Spleen (tissue), 13 donors: ENCODE measurements at places on chromosomes 2 and 18.

DNA sequence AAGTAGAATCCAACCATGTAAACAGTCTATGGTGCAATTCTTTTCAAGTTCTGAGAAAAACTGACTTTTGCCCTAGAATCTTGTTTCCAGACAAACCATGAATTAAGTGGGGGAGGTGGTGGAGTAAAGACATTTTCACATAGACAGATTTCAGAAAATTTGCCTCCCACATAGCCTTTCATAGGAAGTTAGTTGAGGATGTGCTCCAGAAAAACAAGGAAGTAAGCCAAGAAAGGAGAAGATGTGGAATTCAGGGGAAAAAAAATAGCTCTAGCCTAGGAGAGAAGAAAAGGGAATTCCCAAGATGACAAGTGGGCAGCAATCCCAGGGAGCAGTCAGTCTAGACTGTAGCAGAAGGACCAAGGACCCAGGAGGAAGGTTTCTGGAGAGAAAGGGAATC is 17.4 kb downstream of the RUFY4 start:
- no peak for DNase-seq

- no peak for DNase-seq
Measured at GRCh38 chr2:86476918-86477317, 35.7 kb downstream of the KDM3A start.

GRCh38 chr2:29777161-29777560 is 144.2 kb downstream of the ALK start:
- DNase-seq = no peak

GRCh38 chr2:145807968-145808367 is 1288.0 kb upstream of the ZEB2 start:
- DNase-seq = no peak

DNA sequence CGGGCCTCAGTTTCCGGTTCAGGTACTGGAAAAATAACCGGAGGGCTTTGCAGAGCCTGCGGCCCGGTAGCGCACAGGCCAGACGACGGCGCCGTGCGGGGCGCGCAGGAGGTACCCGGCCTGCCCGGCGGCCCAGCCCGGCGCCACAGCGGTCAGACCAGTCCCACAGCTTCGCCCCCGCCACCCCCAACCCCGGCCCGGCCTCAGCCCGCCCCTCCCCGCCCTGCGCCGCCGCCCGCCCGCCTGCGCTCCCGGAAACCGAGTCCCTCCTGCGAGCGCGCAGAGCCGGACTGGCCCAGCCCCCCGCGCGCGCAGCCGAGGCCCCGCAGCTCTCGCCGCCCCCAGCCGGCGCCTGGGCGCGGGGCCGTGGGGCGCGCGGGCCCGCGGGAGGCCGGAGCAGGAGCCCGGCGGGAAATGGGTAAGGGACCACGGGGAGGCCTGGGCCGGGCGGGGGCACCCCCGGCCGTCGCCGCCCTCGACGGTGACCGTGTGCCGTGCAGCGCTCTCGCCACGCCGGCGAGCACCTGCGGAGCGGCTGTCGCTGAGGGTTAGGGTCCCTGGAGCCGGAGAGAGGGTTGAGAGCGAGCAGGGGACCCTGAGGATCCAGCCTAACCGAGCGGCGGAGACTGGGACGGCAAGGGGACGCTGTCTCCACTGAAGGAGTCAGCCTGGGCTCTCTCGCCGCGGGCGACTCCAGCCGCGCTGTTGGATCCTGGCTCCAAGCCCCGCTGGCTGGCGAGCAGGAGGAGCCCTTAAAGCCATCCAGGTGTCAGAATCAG is 16.5 kb upstream of the PSD4 start:
- DNase-seq = peak; percentile 87

- no peak for DNase-seq
Measured at GRCh38 chr2:227890495-227891079, 19.2 kb downstream of the DAW1 start.

GRCh38 chr2:41877114-41877678 is 170.6 kb upstream of the PKDCC start:
- DNase-seq = no peak
